NCI-H446 (cell line): ENCODE measurements at places on chromosomes 3 and 15.

DNA sequence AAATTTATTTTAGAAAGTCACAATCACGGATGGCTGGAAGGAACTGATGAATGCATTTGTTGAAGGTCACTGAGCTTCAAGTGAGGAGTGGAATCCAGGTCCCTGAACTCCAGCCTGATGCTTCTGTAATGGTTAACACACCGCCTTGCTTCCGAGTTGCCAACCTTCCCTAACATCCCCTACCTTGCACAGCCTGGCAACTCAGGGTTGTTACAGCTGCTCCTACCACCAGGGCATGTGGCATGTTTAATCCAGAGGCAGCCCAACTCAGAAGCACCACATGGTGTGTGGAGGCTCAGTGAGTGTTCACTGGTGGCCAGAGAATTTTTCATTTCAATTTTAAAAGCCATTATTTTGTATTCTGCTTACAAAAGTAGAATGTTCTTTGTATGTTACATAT lies 4.9 kb downstream of the TM2D3 start:
- DNase-seq, result no peak

DNA sequence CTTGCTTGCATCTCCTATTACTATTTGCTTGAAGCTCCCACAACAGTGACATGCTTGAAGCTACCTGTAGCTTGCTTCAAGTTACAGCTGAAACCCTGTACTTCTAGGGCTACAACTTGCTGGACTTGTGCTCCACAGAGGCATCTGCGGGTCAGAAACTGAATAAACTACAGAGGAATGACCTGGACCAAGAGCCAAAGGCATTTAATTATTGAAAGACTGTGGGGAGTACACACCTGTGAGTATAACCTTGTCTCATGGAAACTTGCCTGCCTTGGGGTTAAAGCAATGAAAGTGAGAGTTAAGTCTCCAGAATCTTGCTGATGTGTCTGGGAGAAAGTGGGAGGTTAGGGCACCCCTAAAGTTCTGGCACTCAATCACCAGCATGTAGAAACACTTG lies 69.8 kb downstream of the UMPS start:
- no peak for DNase-seq

DNA sequence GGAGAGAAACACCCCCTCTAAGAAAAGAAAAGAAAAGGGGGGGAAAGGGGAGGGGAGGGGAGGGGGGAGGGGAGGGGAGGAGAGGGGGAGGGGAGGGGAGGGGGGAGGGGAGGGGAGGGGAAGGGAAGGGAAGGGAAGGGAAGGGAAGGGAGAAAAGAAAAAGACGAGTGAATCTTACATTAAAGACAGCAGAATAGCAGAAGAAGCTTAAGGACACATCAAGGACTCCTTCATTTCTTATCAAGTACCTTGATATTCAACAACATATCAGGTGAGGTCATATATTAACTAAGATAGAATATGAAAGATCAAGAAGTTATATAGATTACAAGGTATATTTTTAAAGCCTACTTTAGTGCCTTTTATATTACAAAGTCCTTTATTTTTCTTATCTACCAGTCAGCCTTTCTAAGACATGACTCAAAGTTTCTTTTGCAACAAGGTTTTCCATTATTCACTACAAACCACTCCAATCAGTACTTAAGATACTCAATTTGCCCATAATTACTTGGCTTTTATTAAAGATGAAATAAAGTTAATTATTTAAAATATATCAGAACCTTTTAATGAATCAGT lies 17.7 kb upstream of the AADAC start:
- no peak for DNase-seq

DNA sequence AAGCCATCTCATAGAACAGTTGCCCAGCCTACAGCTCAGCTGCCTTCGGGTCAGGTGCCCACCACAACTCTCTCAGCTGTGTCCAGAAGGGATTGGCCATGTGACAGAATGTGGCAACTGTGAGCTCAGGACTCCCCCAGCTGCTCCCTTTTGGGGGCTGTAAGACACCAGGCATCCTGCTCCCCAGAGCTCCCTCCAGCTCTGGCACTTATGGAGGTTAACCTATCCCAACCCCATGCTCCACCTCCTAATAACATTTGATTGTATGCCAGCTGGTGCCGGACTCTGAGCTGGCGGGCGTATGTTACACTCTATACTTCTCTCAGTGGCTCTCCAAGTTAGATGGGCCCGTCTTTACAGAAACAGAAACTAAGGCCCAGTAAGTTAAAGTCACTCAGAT lies 222.8 kb downstream of the FAM43A start:
- DNase-seq, result no peak

- DNase-seq, result no peak
These were observed 23.7 kb downstream of the RBM5 start for GRCh38 chr3:50112462-50112861.

GRCh38 chr15:74892313-74892712 lies 2.5 kb downstream of the MPI start:
- DNase-seq, result no peak

DNA sequence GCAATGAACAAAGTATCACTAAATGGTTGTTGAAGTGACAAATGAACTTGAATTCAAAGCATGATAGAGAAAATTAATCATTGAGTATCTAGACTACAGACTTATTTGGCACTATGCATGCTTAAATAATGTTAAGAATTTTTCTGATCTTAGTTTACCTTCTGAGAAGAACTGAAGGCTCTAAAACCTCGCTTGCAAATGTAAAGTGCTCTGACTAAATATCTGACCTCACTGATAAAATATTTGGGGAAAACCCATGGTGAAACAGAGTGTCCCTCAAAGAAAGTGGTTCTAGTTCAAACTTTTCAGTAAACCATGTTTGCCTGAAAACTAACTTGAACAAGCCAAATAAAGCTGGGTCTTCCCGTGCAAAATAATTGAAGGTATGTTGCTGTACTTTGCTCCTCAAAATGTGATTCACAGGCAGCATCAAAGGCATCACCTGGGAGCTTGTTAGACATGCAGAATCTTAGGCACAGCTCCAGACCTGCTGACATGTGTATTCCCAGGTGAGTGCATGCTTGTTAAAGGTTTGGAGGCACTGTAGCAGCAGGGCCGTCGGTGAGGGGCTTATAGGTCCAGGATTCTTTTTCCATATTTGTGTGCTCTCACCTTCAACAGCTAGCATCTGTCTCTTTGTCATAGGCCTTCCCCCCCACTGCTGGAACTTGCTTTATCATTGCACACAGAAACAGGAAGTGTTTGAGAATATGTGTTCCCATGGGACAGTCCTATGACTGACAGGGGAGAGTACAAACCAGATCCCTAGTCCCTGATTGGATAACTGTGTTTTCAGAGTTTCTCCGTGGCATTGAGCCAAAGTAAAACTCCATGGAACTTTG lies 524.2 kb upstream of the LMCD1 start:
- no peak for DNase-seq

DNA sequence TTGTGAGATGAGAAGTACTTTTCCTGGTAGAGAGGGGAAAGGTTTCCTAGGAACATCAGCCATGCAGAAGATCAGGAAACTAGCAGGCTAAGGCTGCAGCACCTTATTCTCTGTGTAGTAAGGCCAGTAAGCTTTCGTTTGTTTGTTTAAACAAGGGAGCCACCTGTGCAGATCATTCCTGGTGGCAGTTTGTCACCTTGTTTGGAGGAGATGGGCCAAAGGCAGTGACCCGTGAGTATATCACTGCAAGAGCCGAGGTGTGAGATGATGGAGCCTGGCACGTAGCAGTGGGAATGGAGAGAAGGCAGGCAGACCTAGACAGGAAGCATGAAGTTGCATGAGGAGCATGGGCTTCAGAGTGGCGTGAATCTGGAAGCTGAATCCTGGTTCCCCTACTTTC lies 19.6 kb downstream of the ATG7 start:
- no peak for DNase-seq

- no peak for DNase-seq
These were observed 34.1 kb upstream of the HES1 start for GRCh38 chr3:194101592-194102432.

GRCh38 chr3:152398495-152398894 lies 129.8 kb downstream of the MBNL1 start:
- DNase-seq, result no peak

- DNase-seq, result no peak
These were observed 136.0 kb upstream of the PTPRG start for GRCh38 chr3:61425356-61425755.

DNA sequence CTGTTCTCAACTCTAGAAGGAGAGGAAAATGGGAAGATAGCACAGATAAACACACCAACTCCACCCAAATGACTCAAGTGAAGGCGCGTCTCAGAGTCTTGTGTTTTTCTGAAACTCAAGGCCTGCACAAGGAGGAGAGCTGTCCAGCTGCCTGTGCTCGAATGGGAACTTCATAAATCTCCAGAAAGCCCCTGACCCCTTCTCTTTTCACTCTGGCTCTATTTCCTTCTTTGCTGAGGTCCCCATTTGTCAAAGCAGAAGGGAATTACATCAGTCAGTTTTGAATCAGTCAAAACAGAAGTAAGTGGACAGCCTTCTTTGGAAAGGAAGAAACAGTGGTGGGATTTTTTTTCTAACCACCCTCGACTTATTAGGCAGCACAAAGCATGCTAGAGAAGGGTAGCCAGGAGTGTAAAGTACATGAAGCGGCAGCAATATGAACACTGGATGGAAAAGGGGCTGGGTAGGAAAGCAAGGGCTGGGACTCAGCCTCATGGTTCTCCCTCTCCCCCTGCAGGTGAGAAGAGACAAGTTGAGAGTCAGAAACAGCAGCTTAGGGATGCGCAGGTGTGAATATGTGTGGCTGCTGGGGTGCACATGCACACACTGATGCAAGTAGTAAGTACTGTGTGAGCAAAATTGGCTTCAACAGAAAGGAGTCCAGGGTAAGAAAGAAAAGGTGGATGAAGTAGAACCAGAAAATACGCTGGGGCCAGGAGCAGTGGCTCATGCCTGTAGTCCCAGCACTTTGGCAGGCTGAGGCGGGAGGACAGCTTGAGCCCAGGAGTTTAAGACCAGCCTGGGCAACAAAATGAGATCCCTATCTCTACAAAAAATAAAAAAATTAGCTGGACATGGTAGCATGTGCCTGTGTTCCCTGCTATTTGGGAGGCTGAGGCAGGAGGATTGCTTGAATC lies 36.6 kb upstream of the MAGEF1 start:
- DNase-seq, result no peak

- no peak for DNase-seq
These were observed 27.3 kb upstream of the MBNL1 start for GRCh38 chr3:152241142-152242017.

GRCh38 chr15:45630917-45631691 lies 3.7 kb upstream of the SQOR start:
- DNase-seq, result no peak

DNA sequence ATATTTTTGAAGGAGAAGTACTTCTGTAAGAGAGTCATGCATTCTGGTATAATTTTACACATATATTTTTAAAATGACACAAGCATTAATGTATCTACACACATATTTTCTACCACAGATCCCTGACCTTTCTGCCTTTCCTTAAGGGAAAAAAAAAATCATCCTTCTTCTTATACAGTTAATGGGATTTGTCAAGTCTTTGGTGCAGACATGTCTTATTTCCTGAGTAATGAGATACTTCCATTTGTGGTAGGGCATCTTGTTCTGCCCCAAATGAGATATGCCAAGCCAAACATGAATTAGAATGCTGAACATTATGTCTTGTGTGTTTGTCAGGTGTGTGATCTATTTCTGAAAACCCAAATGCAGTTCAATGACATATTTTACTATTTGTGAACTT lies 329.9 kb downstream of the RBMS3 start:
- no peak for DNase-seq

- DNase-seq, result no peak
These were observed 1.1 kb downstream of the ABHD14A start for GRCh38 chr3:51975852-51976549.

- DNase-seq, result no peak
These were observed 849.3 kb downstream of the ROBO1 start for GRCh38 chr3:78918361-78919020.

DNA sequence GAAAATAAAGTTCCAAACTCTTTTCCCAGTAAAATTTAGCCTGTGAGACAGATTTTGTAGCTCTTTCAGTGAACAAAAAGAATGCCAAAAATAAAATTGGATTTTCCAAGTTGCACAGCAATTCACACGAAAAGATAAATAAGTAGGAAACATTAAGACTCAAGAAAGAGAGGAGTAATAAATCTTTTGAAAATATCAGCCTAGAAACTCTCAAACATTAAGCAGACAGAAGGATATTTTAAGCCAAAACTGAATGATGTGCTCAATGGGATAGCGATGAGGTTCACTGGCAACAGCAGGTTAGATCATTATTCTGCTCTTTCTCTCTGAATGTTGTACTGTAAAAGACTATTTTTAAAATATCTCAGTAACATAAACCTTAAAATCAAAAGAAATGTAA lies 115.0 kb downstream of the STAG1 start:
- no peak for DNase-seq

DNA sequence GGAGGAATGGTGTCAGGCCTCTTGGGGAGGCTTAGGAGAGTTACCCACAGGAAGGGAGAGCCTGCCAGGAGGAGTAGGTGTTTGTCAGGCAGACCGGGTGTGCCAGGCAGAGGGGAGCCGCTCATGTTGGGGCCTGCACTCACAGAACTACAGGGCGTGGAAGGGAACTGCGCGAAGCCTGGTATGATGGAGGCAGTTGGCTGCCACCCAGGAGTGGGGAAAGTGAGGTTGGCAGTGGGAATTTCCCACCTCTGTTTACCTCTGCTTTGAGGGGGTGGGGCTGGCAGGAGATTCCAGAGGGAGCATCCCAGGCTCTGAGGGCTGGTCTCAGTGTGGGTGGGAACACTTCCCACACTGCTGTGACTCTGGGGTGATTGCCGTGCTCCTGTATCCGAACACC lies 99.9 kb downstream of the SLCO3A1 start:
- DNase-seq, result no peak

DNA sequence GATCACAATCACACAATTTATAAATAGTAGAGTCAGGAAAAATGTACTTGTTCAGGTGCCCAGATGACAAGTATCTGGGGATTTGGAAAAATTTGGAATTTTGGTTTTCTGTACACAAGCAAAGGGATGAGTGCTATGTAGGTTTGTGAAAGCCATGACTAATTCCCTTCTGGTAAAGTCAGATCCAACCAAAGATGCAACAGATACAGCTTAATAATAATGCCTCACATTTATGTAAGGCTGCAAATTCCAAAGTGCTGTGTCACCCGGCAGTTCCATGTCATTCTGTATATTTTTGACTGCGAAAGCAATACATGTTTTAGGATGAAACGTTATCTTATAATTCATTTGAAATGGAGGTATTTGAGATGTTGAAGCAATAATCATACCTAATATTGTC lies 102.7 kb upstream of the AGBL1 start:
- DNase-seq, result no peak

- no peak for DNase-seq
These were observed 3.7 kb upstream of the RHOV start for GRCh38 chr15:40877694-40878093.

DNA sequence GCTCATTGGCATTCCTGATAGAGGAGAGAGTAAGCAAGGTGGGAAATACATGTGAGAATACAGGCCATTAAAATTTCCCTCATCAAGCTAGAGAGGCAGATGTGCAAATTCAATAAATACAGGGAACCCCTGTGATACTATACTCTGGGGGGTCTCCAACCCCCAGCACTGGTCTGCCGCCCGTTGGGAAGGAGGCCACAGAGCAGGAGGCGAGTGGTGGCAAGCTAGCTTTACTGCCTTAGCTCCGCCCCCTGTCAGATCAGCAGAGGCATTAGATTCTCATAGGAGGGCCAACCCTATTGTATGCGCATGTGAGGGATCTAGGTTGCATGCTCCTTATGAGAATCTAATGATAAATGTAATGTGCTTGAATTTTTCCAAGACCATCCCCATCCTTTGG lies 97.1 kb upstream of the PLSCR5 start:
- no peak for DNase-seq
